Epithelial cell of proximal tubule (primary cell): ENCODE measurements at places on chromosomes 5 and 9.

GRCh38 chr5:154937186-154937717 lies 759 bp downstream of the GEMIN5 start:
- DNase-seq: no peak

- DNase-seq: no peak
These were observed 1.0 kb upstream of the CRB2 start for GRCh38 chr9:123354806-123355508.

- no peak for DNase-seq
These were observed 93.9 kb downstream of the GRIA1 start for GRCh38 chr5:153584126-153584959.

- DNase-seq: no peak
These were observed 233.2 kb upstream of the DAB2 start for GRCh38 chr5:39657943-39658342.

- no peak for DNase-seq
These were observed 41.6 kb upstream of the ZBTB43 start for GRCh38 chr9:126763130-126763764.
